HT-29 (cell line): ENCODE measurements at places on chromosomes 1 and 21. TPM values are rescaled to one million over a fixed set of nuclear protein-coding genes. Genes with fewer than 3 reads are reported as not detected.

DNA sequence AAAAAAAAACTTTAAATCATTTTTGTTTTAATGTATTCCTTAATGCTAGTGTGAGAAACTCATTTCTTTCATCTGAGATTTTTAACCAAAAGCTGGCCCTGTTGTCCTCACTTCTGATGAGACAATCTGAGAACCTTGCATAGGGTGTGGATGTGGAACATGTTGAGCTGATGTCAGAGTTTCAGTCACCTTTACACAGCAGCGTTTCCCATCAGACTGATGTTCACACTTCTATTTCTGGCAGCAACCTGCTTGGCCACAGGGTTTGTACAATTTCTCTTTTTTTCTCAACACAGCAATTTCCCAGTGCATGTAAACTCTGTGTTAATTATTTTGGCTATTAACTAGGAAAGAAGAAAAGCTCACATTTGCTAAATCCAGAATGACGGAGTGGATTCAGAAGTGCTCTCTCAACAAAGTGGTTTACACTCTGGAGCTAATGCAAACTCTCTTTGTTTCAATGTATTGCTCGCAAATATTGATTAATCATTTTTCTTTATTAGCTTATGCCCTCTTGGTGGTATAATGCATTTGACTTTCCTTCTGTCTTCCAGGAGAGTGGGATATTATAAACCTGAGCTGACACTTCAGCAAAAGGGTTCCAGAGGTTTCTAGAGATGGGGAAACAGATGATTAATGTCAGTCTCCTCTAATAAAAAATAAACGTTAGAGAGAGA, 70.5 kb upstream of the HSPA13 start:
- no peak for DNase-seq

DNA sequence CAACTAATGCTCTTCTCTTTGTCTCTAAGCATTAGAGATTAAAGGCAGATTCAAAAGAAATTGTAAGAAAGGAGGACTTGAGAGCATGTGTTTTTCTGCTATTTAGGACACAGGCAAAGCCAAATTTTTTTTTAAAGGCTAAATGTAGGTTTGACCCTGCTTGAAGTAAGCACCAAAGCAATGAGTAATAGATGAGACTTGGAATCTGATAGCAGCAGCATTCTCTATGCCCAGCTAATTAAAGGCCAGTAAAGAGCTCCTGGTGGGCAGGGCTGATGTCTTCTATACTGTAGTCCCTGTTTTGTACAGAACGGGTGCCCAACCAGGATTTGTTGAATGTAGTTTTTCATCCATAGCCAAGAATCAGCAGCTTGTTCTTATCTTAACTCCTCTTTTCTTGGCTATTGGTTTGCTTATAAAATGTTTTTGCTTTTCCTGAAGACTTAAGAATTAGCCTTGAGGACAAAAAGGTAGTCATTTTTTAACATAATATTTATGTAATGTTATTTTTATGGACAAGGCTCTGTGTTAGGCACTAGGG, 179.6 kb downstream of the LMO4 start:
- no peak for DNase-seq

DNA sequence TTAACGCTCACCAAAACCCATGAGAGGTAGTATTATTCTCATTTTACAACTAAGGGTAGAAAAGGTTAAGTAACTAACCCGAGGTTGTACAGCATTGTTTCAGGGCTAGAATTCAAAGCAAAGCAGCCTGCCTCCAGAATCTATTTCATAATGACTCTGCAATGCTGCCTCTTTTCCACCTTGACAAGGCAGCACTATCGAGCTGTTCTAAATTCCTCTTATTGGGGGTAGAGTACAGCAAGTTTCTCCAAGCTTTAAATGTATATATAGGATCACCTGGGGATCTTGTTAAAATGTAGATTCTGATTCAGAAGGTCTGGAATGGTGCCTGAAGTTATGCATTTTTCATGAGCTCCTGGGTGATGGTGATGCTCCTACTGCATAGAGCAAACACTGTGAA, 30.1 kb downstream of the WNT2B start:
- DNase-seq: no peak

The AMY1C gene
- not detected in 2 replicates for total RNA-seq

The FCN3 gene
- not detected in 2 replicates for total RNA-seq

The CPTP gene
- total RNA-seq: 62.5 and 70.5 TPM in 2 replicates

DNA sequence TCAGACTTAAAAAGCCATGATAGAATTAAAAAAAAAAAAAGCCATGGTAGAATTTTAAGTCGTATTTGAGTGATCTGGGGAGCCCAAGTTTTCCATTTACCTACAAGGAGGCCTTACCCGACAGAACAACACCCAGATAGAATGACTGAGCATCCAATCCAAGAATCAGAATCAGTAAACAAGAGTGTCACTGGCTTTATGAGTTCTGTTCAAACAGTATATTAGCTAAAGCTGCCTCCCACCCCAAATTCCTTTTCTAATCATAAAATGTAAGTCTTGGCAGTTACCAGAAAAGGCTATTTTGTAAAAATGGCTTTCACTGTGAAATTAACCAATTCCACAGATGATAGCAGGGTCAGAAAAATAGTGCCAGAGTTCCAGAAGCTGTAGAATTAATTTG, 1.2 kb downstream of the GTF2B start:
- peak; percentile 5 for DNase-seq

The NPPA gene
- not detected in 2 replicates for total RNA-seq

- DNase-seq: peak; percentile 97
These were observed 44.3 kb upstream of the ERRFI1 start for GRCh38 chr1:8070381-8070811.

DNA sequence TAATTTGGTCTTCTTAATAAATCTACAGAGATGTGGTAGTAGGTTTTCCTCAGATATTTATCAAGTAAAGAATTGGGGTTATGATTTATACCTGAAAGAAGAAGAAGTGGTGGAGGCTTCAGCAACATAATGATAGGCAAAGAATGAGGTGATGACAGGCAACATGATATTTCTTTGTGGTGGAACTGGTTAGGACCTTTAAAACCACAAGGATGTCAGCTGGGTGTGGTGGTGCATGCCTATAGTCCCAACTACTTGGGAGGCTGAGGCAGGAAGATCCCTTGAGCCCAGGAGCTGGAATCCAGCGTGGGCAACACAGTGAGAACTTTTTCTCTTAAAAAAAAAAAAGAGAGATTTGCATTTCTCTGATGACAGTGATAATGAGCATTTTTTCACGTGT, 34.1 kb upstream of the COL11A1 start:
- DNase-seq: no peak

DNA sequence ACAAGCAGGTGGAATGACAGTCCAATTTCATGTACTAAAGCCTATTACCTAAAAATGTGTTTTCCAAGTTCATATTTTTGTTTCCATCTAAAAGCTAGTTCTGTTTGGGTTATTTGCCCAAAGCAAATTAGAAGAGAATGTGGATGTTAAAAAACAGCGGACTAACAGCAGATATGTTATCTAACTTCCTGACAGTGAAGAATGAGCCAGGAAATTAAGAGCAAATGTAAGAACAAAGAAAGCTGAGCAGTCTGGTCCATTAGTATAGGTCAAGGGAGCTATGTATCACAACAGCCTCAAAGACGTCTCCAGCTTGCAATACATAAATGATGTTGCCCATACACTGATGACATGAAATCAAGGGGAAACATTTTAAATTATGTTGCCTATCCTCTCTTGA, 145.5 kb upstream of the PLD5 start:
- DNase-seq: no peak

DNA sequence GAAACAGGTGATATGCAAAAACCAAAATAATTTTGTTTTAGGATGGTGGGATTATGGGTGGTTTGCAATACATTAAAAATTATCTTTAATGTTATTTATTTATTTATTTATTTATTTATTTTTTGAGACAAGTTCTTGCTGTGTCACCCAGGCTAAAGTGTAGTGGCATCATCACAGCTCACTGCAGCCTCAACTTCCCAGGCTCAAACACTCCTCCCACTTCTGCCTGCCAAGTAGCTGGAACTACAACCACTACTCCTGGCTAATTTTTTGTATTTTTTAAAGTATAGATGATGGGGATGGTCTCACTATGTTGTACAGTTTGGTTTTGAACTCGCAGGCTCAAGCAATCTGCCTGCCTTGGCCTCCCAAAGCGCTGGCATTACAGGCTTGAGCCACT, 6.5 kb upstream of the PYCR2 start:
- DNase-seq: no peak

The DPYD gene
- 1.5 and 2.1 TPM in 2 replicates for total RNA-seq

- no peak for DNase-seq
These were observed 17.6 kb downstream of the PBX1 start for GRCh38 chr1:164576291-164577271.

DNA sequence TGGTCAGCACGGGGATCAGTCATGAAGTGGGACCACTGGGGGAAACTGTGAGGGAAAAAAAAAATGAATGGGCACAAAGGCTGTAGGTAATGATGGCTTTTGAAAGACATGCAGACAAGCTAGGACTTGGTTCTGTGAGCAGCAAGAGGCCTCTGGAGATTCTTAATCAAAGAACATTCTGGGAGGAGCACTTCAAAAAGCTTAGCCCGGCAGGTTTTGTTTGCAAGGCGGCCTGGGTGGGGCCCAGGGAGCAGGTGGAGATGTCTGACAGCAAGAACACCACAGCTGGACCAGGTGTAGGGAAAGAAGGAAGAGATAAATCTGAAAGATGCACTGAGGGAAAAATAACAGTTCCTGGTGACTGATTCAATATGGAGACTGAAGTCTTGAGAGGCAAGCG, 6.0 kb downstream of the TEX35 start:
- no peak for DNase-seq

GRCh38 chr1:47936916-47937551, 60.2 kb downstream of the TRABD2B start:
- no peak for DNase-seq

The PGBD5 gene
- total RNA-seq: not detected in 2 replicates

- no peak for DNase-seq
These were observed 149.9 kb downstream of the CLIC6 start for GRCh38 chr21:34818662-34819158.

DNA sequence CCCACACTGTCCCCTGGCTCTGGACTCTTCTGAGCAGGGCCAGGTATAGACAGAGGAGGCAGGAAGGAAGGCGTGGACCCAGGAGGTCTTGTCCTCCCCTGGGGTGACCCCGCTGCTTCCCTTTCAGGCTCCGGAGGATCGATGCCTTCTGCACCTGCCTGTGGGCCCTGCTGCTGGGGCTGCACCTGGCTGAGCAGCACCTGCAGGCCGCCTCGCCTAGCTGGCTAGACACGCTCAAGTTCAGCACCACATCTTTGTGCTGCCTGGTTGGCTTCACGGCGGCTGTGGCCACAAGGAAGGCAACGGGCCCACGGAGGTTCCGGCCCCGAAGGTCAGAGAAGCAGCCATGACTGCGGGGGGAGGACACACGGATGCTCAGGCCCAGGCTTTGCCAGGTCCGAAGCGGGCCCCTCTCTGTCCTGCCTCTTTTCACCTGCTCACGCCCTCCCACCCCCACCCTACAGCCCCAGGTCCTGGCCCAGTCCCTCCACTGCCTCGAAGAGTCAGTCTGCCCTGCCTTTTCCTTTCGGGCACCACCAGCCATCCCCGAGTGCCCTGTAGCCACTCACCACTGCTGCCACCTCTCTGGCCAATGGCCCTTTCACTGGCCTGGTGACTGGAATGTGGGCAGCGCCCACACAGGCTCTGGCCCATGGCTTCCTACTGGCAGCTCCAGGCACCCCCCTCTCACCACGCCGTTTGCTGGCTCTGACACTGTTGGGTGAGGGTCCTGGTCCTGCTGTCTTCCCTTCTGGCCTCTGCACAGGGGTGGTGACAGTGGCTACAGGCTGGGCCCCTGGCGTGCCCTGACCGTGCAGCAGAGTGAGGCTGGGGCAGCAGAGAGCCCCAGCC, 13.5 kb downstream of the TMEM201 start:
- no peak for DNase-seq

DNA sequence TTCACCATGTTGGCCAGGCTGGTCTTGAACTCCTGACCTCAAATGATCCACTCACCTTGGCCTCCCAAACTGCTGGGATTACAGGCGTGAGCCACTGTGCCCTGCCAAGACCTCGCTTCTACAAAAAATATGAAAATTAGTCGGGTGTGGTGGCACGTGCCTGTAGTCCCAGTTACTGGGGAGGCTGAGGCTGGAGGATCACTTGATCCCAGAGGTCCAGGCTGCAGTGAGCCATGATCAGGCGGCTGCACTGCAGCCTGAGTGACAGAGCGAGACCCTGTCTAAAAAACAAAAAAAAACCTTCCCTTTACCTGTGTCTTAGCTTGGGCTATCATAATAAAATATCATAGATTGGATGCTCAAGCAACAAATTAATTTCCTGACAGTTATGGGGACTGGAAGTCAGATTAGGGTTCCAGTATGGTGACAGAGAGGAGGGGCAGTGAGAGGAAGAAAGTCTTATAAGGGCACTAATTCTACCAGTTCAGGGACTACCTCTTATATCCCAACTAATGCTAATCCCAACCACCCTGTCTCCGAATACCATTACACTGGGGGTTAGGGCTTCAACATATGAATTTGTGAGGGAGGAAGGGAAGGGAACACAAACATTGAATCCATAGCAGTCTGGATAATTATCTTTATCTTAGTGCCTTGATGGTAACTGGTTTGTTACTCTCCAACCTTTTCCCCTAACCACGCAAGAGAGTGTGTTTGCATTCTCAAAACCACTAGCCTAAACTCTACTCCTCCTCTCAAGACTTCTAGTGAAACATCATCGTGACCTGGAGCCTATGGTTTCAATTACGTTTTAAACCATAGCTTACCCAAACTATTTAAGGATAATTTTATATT, 1.0 kb upstream of the NAXE start:
- no peak for DNase-seq

DNA sequence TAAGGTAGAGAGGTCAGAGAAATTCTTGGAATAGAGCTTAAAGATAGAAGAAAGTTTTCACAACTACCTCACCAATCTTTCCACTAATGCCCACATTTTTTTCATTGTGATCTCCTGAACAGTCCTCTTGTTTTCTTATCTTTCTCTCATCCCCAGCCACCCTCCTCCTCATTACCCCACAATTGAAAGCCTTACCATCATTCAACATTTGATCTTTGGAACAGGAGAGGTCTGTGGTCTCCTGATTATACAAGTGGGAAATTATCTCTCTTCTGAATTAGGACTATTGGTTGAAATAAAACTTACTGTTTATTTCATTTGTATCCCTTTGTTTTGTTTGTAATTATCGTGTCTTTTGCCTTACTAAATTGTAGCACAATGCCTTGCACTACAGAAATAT, 29.6 kb downstream of the DNAH14 start:
- no peak for DNase-seq

DNA sequence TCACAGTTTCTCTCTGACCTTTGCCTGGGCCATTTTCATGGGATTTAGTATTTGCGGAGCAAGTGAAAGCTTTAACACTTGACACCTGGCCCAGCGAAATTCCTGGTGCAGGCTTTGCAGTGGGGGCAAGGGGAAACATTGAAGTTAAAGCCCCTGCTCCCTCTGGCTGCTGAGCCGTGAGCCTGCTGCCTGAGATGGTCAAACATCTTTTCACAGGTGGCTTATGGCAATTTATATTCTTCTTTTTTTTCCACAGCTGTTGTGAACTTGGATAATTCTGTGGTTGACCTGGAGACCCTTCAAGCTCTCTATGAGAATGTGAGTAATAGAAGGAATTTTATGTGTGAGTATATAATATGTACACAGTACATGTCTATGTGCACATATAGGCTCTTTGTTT, 202.9 kb downstream of the FMN2 start:
- no peak for DNase-seq

The C1orf116 gene
- 45.7 and 47.1 TPM in 2 replicates for total RNA-seq

GRCh38 chr1:195466639-195467038, 1141.6 kb downstream of the KCNT2 start:
- DNase-seq: no peak

- DNase-seq: no peak
These were observed 660 bp upstream of the PDE4B start for GRCh38 chr1:65791801-65792668.
